Midbrain (tissue), 1 donor: ENCODE measurements at places on chromosomes 5 and 9.

DNA sequence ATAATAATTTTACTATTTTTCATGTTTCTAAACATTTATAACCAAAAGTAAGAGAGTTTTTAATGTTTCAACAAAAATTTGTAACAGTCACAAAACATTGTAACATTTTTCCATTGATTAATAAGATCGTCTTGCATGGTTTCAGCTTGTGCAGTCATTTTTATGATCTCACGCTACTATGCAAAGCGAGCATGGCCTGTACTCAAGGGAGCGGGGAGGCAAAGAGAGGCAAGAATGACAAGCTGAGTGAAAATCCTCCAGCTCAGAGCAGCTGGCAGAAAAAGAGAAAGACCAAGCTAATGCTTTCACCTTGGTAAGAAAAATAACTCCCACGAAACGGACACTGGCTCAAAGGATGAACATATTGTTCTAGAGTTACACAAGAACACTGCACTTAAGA, 90.0 kb upstream of the SV2C start:
- DNase-seq, result no peak

DNA sequence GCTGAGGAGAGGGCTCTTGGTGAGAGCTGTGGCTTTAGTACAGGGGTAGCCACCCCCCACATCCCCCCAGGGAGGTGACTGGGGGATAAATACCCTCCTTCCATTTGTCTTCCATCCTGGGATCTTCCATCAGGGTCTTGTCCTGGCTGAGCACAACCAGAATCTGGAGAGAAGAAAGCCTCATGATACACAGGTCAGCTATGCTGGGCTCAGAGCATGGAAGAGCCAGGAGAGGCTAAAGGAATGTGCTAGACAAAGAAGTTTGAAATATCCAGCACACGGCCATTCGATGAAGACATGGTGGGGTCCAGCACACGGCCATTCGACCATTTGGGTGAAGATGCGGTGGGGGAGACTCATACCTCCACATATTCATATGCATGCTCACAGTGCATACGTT, 30.0 kb downstream of the ROPN1L start:
- DNase-seq, result no peak

DNA sequence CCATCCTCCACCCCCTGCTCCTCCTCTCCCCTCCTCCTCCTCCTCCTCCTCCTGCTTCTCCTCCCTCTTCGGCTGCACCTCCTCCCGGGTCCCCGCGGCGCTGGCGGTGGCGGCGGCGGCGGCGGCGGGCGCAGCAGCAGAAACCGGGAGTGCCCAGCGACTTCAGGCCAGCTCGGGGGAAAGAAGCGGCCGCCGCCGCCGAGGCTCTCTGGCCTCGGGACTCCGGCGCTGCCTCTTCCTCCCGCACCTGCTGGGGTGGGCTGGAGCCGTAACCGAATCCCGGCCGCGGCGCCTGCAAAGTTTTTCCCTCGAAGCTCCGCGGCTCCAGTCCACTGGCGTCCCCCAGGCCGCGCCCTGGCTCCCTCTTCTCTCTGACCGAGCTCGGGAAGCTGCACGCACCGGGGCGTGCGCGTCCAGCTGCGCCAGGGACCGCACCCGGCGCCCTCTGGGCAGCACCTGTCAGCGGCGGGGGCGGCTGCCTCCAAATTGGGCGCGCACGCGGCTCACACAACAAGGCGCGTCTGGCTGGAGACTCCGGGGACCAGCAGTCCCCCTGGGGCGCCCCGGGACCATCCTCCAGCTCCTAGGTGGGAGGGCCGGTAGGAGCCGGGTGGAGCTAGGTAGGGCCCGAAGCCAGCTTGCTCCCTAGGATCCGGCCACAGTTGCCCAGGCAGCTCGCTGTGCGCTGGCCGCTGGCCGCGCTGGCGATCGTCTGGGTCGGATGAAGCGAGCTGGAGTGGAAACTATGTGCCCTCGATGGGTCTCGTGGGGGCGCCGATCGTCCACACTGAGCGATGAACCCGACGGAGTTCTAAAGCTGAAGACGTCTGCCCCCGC, at the start of gene MCTP1:
Gene MCTP1 (minus strand): TSS at position 523 of the 837 bp plus-strand sequence.
- DNase-seq, result peak; percentile 9

DNA sequence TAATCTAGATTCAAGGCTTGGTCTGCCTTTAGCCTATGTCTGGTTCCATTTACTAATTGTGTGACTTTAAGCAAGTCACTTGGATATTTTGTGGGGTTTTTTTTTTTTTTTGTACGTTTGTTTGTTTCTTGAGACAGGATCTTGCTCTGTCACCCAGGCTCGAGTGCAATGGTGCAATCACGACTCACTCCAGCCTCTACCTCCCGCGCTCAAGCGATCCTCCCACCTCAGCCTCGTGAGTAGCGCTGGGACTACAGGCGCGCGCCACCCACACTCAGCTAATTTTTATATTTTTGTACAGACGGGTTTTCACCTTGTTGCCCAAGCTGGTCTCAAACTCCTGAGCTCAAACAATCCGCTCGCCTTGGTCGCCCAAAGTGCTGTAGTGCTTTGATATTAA, 1.1 kb upstream of the PFDN1 start:
- no peak for DNase-seq

GRCh38 chr9:72038408-72038807, 22.0 kb downstream of the C9orf57 start:
- no peak for DNase-seq

DNA sequence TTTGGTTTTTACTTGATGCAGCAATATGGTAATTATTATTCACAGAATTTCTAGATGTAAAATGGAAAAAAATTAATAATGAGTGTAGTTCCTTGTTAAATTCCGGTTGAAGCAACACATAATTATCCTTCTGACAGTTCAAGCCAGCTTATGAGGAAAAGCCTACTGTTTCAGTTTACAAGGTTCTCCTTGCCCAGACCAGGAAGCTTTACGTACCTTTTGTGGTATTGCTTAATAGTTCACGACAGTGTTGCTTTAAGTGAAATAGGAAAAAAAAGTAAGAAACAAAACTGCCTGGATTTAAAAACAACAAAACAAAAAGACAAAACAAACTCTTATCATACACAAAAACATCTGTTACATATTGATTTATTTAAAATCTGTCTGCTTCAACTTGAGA, 547.3 kb upstream of the C9orf72 start:
- no peak for DNase-seq

- DNase-seq, result no peak
Observed at GRCh38 chr9:83372957-83373356, 165.2 kb downstream of the FRMD3 start.

GRCh38 chr9:86329649-86330048, 24.6 kb downstream of the TUT7 start:
- DNase-seq, result no peak

DNA sequence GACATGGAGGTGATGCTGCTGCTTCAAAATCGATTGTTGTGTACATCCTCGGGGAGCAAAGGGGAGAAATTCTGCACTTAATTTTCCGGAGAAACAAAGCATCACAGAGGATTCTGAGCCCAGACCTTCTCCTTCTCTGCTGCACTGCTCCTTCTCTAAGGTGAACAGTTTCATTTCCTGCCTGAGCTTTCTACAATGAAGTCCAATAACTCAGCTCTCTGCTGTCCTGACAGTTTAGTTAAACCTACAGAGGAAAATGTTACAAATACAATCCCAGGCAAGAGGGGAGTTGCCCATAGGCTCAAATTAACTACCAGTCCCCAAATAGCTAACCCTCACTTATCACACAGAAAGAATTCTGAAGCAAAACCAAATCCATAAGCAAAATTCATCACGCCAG, 206.3 kb downstream of the EFNA5 start:
- DNase-seq, result no peak

- peak; percentile 41 for DNase-seq
Observed at GRCh38 chr9:120733190-120733589, 18.9 kb upstream of the MEGF9 start.

GRCh38 chr5:80191991-80192398, 63.9 kb downstream of the SERINC5 start:
- peak; percentile 70 for DNase-seq

DNA sequence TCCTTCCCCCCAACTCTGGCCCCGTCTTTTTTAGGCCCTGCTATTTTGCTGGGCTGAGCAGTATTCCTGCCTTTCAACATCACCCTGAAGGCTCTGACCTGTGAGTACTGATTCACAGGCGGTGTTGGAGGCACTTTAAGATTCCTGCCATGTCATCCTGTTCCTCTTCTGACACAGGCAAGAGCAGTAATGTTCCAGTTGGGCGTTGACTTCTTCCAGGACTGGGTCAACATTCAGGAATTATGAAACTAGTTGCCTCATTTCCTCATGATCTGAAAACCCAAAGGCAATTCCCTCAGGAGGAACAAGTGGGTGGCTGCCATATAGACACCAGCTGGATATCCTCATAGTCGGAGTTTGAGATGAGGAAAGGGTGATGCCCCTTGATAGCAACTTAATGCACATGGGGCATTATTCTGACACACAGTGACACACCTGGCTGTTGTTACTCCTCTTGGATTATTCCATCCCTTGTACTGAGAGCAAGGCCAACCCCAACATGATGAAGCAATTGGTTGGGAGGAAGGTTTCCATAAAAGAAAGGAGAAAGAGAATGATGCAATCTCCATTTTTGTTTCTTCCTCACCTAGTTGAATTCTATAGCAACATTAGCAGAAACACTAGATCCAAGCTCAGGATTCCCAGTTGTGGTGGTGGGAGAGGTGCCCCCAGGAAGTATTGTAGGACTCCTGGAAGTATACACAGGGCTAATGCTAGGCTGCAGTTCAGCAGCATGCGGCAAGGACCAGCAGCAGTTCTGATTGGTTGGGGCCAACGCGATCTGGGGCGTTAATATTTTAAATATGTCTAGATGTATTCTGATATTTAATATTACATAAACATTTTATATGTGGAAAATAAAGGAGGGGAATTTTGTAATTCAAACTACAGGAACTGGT, 19.6 kb upstream of the GLRX start:
- no peak for DNase-seq

DNA sequence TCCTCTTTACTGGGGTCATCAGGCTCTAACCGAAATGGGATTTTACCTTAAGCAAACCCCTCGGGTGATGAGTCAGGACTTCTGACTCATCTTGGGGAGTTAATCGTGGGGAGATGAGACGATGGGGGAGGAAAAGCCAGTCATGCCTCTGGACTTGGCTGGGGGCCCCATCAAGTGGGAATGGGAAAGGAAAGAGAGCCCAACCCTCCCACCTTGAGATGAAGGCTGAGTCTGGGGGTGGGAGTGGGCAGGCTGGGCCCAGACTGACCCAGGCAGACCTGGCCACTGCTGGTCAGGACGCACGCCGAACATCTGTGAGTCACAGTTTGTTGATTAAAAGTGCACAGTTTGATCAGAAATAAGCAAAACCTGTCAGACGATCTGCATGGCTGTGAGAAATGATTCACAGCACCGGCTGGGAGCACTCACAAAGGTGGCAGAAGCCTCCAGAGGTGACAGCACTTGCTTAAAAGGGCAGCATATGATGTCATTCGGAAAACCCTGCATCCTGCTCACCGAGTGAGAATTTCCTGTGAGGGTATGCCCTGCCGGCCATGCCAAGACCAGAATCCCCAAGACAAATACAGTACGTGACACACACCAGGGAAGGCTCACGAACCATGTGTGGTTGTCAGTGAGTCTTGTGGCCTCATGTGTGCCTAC, 50.0 kb upstream of the SLC25A51 start:
- DNase-seq, result no peak

GRCh38 chr9:129084087-129084486, 3.2 kb downstream of the DOLPP1 start:
- no peak for DNase-seq

GRCh38 chr9:90881648-90882047, 80.0 kb downstream of the SYK start:
- no peak for DNase-seq

- DNase-seq, result no peak
Observed at GRCh38 chr5:142484821-142485387, 160.1 kb upstream of the SPRY4 start.

DNA sequence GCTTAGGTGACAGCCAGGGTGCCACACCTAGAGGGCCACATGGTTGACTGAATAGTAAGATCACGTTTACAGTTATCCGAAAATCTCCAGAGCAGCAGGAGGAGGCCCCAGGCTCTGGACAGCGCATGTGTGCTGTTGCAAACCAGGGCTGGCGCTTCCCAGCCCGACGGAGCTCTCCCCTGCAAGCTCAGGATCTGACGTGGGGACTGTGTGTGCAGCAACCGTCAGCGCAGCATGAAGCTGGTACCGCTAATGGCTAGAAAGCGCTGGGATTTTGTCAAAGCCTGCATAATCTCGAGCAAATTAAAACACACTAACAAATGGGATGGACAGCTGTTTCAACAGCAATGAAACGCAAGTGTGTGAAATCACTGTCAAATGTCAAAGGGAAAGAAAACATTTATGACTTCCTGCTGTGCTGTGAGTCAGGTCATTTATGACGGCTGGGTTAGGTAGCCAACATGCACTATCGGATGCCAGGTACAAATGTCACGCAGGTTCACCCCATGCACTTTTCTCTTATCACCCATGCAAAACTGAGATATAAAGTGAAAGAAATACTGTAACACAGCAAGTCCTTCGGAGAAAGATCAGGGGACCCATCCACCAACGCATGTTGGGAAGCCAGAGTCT, 7.5 kb downstream of the SURF4 start:
- no peak for DNase-seq

DNA sequence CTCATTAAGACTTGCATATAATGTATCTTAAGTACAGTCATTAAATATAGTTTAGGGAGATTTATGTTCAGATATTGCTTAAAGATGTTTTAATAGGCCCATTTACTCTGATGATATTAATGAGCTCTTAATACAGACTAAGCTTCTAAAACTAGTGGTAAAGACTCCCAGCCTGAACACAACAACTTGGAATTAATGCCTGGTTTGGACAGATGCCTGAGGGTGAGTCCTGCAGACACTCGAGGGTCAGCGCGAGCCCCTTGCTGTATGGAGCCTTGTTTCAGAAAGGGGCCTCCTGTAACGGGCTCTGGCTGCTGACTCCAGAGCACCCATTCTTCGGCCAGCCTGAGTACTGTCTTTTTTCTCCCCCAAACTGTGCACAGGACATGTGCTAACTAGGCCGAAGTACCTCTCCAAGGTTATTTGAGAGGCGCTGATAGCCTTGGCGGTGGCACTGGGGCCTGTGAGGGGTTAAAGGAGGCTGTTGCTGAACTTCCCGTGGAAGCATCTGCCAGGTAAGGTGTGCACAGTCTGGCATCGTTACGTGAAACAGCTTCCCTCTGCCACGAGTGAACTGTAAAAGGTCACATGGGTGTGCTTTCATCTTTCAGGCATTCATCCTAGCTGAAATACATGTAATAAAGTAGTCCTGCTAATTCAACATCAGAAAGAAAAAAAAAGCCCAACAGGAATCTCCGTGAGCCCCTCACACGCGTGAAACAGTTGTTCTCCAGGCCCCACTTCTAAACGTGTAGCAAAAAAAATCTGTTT, 113.4 kb downstream of the MVB12B start:
- DNase-seq, result no peak
